Fibroblast of mammary gland (primary cell): ENCODE measurements at places on chromosomes 1 and 21.

DNA sequence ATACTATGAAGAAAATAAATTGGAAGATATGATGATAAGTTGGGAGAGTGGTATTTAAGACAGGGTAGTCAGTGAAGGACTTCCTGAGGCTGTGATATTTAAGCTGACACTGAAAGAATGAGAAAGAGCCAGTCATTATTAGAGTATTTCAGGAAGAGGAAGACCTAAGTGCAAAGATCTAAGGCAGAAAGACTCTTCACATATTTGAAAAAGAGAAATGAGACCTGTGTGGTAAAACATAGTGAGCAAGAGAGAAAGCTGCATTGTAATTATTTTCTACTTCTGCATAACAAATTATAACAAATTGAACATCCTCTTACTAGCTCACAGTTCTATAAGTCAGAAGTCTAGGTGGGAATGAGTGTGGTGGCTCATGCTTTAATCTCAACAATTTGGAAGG is 34.6 kb upstream of the DOCK7 start:
- no peak for DNase-seq

- DNase-seq: no peak
Measured at GRCh38 chr21:22575165-22575584, 1577.0 kb downstream of the NCAM2 start.

- DNase-seq: peak; percentile 38
Measured at GRCh38 chr1:67390041-67390887, 39.9 kb downstream of the SERBP1 start.

DNA sequence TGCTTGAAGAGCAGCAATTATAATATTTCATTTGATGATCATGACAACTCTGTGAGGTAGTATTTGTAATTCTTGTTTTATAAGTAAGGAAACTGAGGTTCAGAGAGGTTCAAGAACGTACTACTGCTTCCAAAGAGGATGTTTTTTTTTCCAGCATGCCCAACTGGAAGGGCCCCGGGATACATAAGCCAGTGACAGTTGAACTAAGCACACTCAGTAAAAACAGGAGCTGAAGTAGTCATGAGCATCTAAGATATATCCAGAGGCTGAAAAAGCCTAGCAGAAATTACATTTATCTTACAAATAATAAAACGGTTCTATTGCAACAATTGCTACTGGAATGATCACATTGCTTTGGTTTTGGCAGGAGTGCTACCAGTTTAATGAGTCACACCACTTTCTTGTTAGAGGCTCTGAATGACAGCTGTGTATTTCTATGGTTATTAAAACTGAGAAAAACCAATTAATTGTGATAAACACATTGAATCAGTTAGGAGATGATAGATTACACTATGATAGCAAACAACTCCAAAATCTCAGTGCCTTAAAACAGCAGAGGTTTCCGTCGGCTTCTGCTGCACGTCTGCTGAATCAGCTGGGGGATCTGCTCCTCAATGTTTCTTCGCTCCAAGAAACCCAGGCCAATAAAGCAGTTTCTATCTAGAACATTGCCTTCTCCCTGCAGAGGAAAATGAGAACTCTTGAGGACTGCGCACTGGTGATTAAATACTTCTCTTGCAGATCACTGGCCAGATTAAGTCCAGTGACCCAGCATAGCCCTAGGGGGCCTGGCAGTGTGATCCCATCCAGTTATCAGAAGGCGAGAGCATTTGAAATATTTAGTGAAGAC is 522.7 kb downstream of the PLPP3 start:
- peak; percentile 82 for DNase-seq

DNA sequence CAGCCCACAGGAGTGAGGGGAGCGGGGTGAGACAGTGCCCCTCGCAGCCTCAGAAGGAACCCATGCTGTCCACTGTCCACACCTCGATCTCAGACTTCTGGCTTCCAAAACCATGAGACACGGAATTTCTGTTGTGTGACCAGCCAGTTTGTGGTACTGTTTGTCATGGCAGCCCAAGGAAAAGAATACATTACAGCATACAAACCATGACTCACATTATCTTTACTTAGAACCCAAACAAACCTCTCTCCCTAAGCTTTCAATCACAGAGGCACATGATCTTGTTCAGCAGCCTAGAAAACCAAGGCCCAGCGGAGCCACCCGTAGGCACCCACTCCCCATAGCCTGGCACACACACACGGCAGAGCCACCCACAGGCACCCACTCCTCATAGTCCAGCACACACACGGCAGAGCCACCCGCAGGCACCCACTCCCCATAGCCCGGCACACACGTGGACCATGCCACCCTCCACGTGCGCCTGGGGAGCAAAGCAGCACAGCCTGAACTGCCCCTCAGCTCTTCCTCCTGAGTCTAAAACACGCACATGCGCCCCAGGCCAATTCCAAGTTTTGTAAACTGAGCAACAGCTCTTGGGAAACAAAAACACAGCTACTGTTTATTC is 458 bp upstream of the KRTAP10-4 start:
- no peak for DNase-seq

DNA sequence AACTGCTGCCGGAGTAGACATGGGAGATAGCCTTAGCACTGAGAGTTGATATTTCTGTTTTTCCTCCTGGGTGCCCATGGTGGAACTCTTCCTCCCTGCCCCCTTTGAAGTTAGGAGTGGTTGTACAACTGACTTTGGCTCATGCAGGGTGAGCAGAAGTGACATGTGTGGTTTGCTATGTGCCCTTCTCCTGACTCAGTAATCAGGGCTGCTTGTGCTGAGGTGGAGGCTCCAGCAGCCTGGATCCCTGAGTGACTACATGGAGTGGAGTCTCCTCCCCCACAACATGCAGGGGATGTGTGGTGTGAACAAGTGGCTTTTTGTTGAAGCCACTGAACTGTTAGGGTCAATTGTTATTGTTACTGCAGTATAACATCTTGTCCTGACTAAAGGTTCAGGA is 261.6 kb downstream of the CAMTA1 start:
- no peak for DNase-seq

DNA sequence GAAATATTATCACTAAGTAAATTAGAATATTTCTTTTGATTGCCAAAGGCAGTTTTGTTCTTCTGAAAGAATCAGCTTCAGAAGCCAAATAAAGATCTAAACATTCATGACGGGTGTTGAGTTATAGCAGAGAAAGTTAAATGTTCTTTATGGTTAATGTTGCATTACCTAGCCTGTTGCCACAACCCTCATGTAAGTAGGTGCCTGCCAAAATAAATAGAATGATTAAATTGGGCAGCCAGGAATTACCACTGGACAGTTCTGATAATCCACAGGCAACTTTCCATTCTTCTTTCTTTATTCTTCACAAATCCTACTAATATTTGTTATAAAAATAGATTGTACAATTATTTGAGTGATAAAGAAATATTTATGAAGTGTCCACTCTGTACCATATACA is 217.9 kb upstream of the NRIP1 start:
- peak; percentile 23 for DNase-seq

GRCh38 chr1:42847721-42848460 is 1.5 kb downstream of the ZNF691 start:
- no peak for DNase-seq
